ENCODE measurements at places on chromosomes 2 and 18.

DNA sequence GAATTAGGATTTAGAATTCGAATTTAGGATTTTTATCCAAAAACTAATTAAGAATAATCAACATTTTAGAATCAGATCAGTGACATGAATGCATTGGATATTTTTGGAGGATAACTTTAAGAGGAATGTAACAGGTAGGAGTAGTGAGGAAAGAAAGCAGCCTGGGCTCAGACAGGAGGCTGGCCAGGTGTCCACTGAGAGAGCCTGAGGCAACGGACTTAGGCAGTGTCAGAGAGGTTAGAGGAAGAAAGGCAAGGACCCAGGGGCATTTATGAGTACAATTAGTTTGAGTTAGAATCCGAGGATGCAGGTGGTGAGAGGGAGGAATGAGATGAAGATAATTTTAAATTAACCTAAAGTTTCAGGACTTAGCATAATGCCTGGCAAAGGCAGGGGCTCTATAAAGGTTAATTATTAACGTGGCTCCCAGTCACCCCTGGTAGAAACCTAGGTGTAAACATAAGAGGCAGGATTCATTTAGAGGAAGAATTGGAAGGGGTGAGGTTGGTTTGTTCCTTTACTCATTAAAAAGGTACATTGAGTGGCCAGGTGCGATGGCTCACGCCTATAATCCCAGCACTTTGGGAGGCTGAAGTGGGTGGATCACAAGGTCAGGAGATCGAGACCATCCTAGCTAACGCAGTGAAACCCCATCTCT is 507.1 kb downstream of the TMEM182 start:
- DNase-seq: no peak

DNA sequence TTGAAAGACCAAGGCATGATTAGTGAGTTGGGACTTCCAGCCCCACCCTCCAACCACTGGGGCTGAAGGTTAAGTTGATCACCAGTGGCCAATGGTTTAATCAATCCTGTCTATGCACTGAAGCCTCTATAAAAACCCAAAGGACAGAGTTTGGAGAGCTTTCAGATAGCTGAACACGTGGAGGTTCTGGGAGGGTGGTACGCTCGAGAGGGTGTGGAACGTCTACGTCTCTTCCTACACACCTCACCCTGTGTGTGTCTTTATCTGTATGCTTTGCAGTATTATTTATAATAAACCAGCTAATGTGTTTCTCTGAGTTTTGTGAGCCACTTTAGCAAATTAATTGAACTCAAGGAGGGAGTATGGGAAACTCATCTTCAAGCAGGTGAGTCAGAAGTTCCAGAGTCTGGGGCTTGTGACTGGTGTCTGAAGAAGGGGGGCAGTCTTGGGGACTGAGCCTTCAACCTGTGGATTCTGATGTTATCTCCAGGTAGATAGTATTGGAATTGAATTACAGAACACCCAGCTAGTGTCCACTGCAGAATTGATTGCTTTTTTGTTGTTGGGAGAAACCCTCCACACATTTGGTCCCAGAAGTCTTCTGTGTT is 20.3 kb downstream of the ACTR3 start:
- DNase-seq: peak; percentile 64

DNA sequence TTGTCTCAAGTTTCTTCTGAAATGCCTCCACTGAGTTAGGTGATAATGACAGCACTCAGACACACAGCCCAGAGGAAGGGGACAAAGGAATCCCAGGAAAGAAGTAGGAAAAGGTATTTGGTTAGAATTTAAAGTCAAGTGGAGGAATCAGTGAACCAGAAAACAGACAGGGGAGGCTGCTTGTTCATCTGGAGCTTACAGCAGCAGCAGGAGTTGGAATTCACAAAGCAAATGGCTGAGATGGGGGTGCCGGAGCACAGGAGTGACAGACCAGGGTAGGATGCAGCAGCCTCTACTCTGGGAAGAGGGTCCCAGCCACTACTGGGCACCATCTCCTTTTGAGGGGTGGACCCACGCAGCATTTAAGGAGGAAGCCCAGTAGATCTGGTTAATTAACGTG is 104.8 kb downstream of the ST6GAL2 start:
- no peak for DNase-seq

GRCh38 chr2:112251271-112251670 is 3.6 kb downstream of the ZC3H8 start:
- DNase-seq: no peak

DNA sequence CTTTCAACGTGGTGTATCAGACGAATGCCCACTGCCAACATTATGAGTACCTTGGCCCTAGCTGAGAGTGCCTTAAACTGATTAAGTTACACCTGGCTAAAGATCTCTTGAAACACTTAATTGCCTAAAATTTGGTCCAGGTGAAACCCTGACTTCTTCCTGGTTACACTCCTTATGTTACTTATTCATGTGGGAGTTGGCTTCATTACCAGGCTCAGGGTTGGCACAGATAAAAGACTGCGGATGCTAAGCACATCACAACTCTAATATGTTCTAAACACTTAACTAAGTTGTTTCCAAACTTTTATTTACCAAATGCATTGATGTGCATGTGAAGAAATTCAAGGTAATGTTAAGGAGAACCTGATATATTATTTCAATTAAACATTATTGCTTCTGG is 298.9 kb downstream of the TCF4 start:
- no peak for DNase-seq

DNA sequence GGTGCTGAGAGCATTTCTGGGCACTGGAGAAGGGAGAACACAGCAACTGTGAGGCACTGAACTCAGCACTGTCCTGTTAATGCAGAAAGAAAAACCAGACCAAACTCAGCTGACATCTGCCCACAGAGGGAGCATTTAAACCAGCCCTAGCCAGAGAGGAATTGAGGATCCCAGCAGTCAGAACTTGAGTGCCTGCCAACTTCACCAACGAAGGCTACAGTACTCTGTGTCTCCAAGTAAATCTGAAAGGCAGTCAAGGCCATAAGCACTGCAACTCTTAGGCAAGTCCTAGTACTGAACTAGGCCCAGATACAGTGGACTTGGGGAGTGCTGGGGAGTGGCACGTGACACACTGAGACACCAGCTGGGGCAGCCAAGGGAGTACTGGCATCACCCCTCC is 176.2 kb upstream of the ZC3H15 start:
- no peak for DNase-seq

All from T follicular helper cell (primary cell).